K562 (cell line): ENCODE measurements at places on chromosomes 3 and 15.

DNA sequence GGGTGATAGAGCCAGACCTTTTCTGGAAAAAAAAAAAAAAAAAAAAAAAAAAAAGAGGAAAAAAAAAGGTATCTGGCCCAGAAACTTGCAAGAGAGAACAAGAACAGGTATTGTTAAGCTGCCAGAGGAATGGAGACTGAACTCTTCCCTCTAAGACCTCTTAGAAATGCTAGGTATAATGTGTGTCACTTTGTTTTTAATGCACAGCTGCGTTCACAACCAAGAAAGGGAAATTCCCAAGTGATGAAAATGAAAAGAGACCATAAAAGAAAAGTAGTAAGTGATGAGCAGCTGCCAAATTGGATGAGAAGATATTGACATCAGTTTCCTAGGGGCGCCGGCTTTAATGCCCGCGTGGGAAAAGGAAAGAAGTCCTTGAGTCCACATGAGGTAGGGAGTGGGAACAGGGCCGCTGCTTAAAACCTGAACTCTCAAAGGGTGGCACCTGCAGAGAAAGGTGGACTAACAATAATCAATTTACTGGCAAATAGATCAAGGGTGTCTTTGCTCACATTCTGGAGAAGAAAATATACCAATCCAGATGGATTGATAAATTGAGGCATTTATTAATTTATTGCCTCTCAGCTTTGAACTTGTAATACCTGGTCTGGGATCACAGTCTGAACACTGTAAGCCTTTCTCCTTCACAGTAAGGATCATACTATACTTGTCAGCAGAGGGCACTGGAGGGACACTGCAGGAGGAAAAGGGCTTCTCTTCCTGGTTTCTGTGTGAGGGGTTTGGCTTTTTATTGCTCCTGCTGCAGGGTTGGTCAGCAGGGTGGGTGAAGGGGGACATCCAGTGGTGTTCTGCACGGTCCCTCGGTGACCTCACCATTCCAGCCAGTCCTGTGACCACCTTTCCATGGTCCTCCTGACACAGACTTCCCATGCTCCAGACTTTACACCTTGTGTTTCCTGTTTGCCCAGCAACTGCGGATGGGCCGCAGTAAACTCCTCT is 131.6 kb downstream of the AQP9 start:
- peak; percentile 38 for DNase-seq

- DNase-seq, result no peak
These were observed 3.9 kb downstream of the NUP210 start for GRCh38 chr3:13415997-13416793.

GRCh38 chr15:45050587-45050986 is 27.6 kb downstream of the SORD start:
- DNase-seq, result no peak

DNA sequence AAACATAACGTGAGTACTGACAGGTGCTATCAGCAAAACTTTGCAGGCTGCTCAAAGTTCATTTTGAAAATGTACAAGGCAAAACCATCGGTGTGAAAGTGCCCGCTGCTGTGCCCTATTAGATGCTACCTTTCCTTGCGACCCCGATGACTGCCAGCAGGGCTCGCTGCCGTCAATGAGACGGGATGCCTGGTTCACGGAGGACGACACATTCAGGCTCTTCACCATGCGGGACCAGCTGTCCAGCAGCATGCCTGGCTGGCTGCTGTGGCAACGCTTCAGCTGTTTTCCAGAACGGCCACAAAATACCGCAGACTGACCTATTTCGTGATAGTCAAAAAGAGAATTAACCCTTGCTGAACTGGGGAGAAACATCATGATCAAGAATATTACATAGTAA is 92.7 kb upstream of the OCA2 start:
- no peak for DNase-seq

- no peak for DNase-seq
These were observed 274.4 kb downstream of the PLCL2 start for GRCh38 chr3:17158941-17159682.

- DNase-seq, result no peak
These were observed 127.6 kb downstream of the SOX2 start for GRCh38 chr3:181839039-181839915.

DNA sequence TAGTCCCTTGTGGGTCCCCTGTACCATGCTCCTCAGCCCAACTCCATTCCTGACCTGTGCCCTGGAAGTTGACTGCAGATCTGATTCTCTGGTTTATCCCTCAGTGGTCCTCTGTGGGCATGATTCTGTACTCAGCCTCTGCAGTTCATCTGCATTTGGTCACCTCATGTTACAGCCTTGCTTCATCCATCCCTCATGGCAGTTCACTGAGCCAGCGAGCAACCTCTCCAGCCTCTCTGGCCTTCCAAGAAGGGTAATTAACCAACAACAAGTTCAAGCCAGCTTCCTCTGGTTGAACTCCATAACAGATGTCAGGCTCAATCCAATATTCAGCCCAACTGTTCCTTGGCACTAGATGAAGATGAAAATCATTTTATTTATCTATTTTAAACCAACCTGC is 509.5 kb downstream of the NTRK3 start:
- DNase-seq, result no peak

DNA sequence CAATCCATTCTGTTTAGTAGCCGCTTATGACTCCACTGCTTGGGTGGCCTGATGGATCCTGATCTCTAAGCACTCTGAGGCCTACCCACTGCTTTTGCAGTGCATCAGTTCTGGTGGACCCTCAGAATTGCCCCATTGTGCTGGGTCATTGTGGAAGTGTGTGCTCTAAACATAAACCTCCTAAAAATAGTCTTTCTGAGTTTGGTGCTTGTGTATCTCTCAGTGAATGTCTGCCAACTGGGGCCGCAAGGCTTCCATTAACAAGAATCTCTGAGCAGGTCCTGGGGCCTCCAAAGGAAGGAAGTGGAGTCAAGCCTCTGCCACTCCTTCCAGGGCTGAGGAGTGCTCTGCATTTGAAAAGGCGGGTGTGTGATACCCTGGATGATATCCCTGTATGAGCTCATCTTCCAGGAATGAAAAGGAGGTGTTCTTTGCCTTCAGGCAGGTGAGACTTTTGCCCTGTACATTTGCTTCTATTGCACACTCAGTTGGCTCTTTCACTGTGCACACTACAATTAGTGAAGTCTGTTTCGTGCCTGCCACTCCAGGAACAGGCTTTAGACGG is 80.0 kb upstream of the CACNA2D3 start:
- no peak for DNase-seq
